ENCODE measurements at places on chromosomes 12 and 14.

- DNase-seq, result no peak
Measured at GRCh38 chr12:15800278-15800677, 11.1 kb upstream of the EPS8 start.

GRCh38 chr14:35760143-35760542 is 49.0 kb downstream of the RALGAPA1 start:
- DNase-seq, result no peak

GRCh38 chr14:40494483-40494882 is 1062.2 kb upstream of the FBXO33 start:
- no peak for DNase-seq

- DNase-seq, result no peak
Measured at GRCh38 chr12:93530358-93530757, 42.1 kb upstream of the SOCS2 start.

- peak; percentile 83 for DNase-seq
Measured at GRCh38 chr14:75372260-75372659, 55.6 kb upstream of the JDP2 start.

- DNase-seq, result no peak
Measured at GRCh38 chr14:63666335-63666734, 24.7 kb upstream of the WDR89 start.

DNA sequence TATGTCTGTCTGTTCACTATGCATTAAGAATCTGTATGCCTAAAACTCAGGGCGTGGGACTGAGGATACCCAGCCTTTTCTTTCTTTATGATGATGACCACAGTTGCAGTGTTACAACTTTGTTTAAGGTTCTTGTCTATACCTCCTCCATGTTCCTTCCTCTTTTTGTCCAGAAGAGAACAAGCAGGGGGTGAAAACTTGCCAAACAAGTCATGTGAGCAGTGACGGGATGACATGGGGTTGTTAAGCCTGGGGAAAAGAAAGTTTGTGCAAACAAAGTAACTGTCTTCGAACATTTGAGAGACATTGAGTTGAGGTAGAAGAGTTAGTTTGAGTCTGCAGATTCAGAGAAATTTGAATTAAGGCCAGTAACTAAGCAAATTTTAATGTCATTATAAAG is 505.5 kb downstream of the NPAS3 start:
- DNase-seq, result no peak

DNA sequence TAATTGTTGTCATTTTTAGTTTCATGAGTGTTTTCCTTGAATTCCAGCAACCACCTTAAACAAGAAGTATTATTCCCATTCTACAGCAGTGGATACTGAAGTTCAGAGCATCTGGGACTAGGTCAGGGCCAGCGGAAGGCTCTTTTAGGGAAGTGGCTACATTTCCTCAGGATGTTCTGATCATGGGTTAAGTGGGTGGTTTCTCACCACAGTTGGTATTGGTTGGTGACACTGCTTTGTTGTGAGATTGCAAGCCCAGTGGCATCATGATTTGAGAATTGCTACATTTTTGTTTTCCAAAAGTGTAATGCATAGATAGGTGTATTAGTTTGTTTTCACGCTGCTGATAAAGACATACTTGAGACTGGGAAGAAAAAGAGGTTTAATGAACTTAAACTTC is 47.1 kb downstream of the SYNE2 start:
- DNase-seq, result no peak

GRCh38 chr12:123761841-123762714 is at the start of gene DNAH10:
Gene DNAH10, plus strand, starts transcription at chr12:123762301. Its CDS starts 36 bp downstream, at chr12:123762337.
- DNase-seq, result peak; percentile 41

GRCh38 chr12:120368789-120369602 is at the start of gene MSI1:
Gene MSI1, minus strand, starts transcription at chr12:120369164. Its CDS starts 73 bp downstream, at chr12:120369091.
- no peak for DNase-seq

DNA sequence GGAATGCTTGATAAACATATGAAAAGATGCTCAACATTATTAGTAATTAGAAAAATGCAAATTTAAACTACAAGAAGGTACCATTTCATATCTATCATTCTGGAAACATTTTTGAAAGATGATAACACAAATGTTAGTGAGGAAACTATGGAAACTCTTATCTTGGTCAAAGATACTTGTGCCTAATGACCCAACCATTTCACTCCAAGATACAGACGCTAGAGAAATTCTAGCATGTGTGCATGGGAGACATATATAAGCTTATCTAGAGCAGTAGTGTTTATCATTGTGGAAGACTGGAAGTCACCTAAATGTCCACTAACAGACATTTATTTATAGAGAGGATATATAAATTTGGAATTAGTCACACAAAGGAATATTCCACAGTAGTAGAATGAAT is 143.1 kb upstream of the HMGA2 start:
- no peak for DNase-seq

GRCh38 chr12:27436768-27437167 is 9.8 kb upstream of the SMCO2 start:
- DNase-seq, result no peak

- peak; percentile 93 for DNase-seq
Measured at GRCh38 chr12:125983094-125983783, 918.0 kb downstream of the AACS start.

GRCh38 chr14:69107407-69108003 is 45.4 kb downstream of the DCAF5 start:
- DNase-seq, result peak; percentile 72

DNA sequence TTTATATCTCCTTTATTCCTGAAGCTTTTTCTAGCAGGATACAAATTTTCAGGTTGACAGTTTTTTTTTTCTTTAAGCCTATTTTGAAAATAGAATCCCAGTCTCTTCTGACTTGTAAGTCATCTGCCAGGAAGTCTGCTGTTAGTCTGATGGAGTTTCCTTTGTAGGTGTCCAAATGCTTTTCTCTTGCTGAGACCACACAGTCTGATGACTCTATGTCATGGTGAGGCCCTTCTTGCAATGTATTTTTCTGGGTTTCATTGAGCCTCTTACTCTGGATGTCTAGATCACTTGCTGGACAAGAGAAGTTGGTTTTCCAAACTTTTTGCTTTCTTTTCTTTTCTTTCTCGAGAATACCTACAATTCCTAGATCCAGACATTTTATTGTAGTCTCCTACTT is 30.6 kb downstream of the USP15 start:
- DNase-seq, result no peak

DNA sequence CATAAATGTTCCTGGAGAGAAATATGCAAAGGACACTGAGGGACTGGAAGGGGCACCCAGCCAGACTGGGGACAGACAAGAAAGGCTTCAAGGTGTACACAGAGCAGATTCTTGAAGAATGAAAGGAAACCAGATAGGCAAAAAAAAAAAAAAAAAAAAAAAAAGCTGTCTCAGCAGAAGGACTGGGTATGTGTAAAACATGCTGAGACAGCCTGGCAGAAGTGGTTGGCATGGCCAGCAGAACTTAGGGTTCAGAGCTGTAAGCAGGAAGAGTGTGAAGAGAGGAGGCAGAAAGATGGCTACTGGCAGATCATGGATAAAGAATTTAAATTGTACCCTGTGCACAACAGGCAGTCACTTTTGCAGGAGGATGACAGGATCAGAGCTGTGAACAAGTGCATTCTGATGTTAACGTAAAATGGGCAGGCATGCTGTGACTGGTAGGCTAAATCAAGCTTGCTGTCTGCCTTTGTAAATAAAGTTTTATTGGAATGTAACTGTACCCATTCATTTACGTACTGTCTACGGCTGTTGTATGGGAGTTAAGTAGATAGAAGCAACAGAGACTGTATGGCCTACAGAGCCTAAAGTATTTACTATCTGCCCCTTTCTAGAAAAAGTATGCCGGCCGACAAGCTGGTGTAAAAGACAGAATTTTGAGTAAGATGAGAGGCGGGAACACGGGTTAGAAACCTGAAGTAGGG is 42.2 kb downstream of the UBR7 start:
- peak; percentile 22 for DNase-seq

GRCh38 chr12:94228488-94228907 is 80.1 kb downstream of the PLXNC1 start:
- no peak for DNase-seq

Data from muscle of leg (tissue), 16 donors.